ENCODE measurements at places on chromosomes 12 and 14.

DNA sequence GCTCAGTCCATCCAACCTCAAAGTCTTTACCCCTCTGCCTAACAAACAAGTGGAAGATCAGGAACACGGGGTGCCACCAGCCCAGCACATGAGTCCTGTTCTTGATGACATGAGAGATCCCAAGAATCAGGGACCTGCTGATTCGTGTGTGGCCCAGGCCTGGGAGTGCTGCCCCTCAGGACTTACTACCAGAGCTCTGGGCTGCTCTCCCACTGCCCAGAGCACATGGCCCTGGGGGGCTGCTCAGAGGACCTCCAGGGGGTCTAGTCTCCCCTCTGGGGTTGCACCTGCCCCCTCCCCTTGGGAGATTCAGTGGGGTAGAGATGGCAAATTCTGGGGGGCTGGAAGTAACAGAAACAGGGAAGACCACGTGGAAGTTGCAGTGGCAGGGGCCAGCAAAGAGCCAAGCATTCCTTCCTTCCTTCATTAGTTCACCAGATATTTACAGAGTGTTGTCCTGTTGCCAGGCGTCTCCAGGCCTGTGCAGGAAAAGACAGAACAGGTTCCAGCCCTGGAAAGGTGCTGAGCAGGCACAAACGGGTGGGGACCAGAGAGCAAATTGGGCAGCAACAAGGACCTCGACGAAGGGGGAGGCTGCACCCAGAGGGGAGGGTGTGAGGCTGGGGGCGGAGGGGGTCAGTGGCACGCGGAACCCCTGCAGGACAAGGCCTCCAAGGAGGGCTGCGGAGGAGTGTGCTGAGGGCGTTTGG lies 45.1 kb upstream of the MEG3 start:
- no peak overlapping the region for H3K4me3 ChIP-seq
- H3K27me3 ChIP-seq: no peaks in the 10 kb centered on the region
- no peaks in the 10 kb centered on the region for H3K4me1 ChIP-seq
- no peak overlapping the region for H3K27ac ChIP-seq
- DNase-seq: no peak

GRCh38 chr14:66395300-66395699 lies 90.9 kb upstream of the CCDC196 start:
- H3K27ac ChIP-seq: no peak overlapping the region
- DNase-seq: peak; percentile 31
- no peaks in the 10 kb centered on the region for H3K4me1 ChIP-seq
- H3K27me3 ChIP-seq: no peaks in the 10 kb centered on the region
- no peaks in the 10 kb centered on the region for H3K36me3 ChIP-seq

DNA sequence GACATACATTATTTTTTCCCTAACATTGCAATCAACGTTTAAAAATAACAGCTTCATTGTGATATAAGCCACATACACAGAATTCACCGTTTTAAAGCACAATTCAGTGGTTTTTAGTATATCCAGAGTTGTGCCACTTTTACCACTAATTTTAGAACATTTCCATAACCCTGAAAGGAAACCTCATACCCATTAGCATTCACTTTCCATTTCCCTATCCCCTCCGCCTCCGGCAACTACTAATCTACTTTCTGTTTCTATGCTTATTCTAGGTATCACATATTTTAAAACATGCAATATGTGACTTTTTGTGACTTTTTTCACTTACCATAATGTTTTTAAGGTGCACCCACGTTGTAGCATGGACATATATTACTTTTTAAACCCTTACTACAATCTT lies 55.6 kb upstream of the ISM2 start:
- H3K4me1 ChIP-seq: no peaks in the 10 kb centered on the region
- no peak for DNase-seq
- H3K4me3 ChIP-seq: no peak overlapping the region
- no peak overlapping the region for H3K27ac ChIP-seq

DNA sequence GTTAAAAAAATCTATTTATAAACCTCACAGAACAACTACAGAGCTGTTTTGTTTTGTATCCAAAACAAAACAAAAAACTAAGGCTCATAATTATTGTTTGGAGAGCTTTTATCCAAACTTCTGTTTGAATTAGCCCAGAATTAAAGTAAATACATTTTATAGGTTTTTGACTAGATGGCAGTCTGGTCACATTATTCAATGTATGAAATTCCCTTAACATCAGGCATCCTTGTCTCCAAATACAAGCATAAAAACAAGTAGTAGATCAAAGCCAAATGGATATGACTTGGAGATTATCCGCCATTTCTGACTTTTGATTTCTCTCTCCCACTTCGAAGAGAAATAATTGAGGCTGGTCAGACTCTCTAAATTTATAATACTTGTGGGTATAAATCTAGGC lies 63.5 kb downstream of the SLC38A1 start:
- H3K27me3 ChIP-seq: no peaks in the 10 kb centered on the region
- H3K4me3 ChIP-seq: no peak overlapping the region
- peaks cover 9% of the 10 kb centered on the region for H3K4me1 ChIP-seq
- H3K27ac ChIP-seq: no peak overlapping the region
- peaks cover 71% of the 10 kb centered on the region for H3K36me3 ChIP-seq

DNA sequence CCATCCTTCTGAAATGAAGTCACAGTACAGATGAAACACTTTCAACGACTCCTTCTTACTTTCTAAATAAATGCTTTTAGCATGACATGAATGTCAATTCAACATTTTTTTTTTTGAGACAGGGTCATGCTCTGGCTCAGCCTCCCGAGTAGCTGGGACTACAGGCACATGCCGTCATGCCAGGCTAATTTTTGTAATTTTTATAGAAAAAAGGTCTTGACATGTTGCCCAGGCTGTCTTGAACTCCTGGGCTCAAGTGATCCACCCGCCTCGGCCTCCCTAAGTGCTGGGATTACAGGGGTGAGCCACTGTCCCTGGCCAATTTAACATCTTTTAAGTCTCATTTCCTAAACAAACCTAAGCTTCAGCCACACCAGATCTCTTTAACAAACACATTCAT lies 16.4 kb downstream of the GALNT6 start:
- no peak for DNase-seq
- no peaks in the 10 kb centered on the region for H3K27me3 ChIP-seq
- H3K4me3 ChIP-seq: no peak overlapping the region
- H3K27ac ChIP-seq: no peak overlapping the region
- peaks cover 4% of the 10 kb centered on the region for H3K36me3 ChIP-seq
- H3K4me1 ChIP-seq: peaks cover 12% of the 10 kb centered on the region

GRCh38 chr14:64733321-64733720 lies 29.1 kb downstream of the PLEKHG3 start:
- peaks cover 4% of the 10 kb centered on the region for H3K36me3 ChIP-seq
- no peaks in the 10 kb centered on the region for H3K27me3 ChIP-seq
- H3K27ac ChIP-seq: no peak overlapping the region
- DNase-seq: no peak
- peaks cover 8% of the 10 kb centered on the region for H3K4me1 ChIP-seq

DNA sequence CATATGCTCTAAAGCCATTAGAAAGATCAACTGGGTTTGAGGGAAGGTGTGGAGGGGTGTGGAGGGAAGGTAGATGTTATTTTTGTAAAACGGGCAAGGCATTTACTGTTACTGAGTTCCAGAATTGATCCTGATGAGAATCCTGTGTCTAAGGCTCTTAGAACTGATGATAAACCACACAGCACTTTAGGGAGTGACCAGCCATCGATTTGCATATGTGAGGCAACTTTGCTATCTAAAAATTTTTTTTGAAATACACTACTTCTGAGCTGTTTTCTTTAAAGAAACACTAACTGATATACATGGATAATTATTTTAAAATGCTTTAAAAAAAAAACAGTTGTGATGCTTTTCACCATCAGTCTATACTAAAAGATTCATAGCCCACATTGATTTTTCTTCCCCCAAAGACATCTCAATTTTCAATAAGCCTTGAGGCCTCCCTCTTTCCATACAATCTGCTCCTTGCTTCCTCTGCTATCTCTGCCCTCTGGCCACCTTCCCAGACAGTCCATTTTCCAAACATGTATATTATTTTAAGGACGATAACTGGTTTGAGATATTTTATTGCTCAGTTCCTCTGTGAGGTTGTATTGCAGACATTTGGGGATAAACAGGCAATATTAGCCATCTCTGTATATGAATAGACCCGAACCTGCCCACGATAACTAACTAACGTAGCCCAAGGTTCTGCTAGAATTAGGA lies 265.9 kb downstream of the EFCAB11 start:
- no peak overlapping the region for H3K27ac ChIP-seq
- H3K4me3 ChIP-seq: no peak overlapping the region
- DNase-seq: no peak
- H3K27me3 ChIP-seq: no peaks in the 10 kb centered on the region
